Activated T-helper 17 cell treated with anti-CD3 and anti-CD28 coated beads, Interleukin-2, amount 50 U/mL, for 72 hours (primary cell): ENCODE measurements at places on chromosomes 4 and X. TPM values are rescaled to one million over a fixed set of nuclear protein-coding genes. Genes with fewer than 3 reads are reported as not detected.

KCND1 gene
- 16.8 TPM for total RNA-seq

NAP1L5 gene
- 2.0 TPM for total RNA-seq

GPR119 gene
- not detected for total RNA-seq

ADH1B gene
- total RNA-seq, result not detected

LRBA gene
- total RNA-seq, result 83.4 TPM

AWAT2 gene
- total RNA-seq, result not detected

ARAP2 gene
- total RNA-seq, result 44.8 TPM
